ENCODE measurements at places on chromosomes 13 and 19.

DNA sequence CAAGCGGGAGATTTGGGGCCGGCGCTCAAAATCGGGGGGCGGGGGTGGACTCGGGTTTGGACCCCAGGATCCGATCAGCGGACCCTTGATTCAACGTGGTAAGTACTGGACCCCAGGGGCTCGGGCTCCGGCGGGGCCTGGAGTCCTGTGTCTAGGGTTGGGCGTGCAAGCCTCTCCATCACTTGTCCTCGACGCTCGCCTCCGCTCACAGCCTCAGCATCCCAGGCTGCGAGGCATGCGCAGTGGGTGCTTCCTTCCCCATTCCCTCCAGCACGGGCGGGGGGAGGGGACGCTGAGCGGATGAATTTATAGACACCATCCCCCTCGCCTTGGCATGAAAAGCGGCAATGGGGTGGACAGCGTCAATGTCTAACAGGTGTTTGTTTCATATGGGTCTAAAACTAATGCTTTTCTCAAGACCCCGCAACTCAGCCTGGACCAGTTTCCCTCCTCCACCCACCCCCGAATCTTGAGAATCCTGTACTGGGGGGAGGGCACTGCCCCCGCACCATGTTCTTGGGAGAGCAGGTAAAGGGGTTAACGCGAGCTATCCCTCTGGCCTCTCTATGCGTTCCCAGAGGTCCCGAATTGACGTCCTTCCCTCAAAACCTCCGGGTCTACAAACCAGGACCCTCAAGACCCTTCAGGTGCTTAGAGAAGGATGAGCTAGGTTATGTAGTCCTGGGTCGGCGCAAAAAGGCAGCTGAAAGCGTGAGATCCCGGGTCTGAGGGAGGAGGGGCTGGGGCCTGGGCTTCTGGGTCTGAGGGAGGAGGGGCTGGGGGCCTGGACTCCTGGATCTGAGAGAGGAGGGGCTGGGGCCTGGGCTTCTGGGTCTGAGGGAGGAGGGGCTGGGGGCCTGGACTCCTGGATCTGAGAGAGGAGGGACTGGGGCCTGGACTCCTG, 579 bp downstream of the CPT1C start:
- DNase-seq: peak; percentile 95

GRCh38 chr13:50249144-50249521, 233.9 kb downstream of the KCNRG start:
- DNase-seq: peak; percentile 28

DNA sequence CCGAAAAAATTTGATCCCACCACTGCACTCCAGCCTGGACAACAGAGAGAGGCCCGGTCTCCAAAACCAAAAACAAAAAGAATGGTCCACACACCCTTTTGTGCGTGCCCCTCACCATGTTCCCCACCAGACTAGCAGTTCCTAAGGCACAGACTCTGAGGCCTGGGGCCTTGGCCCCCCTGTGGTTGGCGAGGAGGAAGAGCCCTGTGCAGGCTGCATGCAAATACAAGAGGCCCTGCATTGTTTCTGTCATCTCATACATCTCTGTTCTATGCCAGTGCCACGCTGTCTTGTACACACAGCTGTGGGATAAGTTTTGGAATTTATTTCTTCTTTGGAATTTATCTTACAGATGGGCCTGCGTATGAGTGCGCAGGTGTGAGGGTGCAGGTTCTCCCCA, 4.7 kb upstream of the YJEFN3 start:
- no peak for DNase-seq

GRCh38 chr13:61084988-61085387, 330.7 kb downstream of the PCDH20 start:
- DNase-seq: no peak

- DNase-seq: no peak
Measured at GRCh38 chr13:40342461-40342860, 324.0 kb downstream of the FOXO1 start.

- peak; percentile 82 for DNase-seq
Measured at GRCh38 chr19:38020311-38020710, 113.3 kb downstream of the SIPA1L3 start.

- DNase-seq: no peak
Measured at GRCh38 chr13:64553411-64554129, 2676.6 kb downstream of the PCDH9 start.

GRCh38 chr13:64534302-64534701, 2695.8 kb downstream of the PCDH9 start:
- DNase-seq: no peak

GRCh38 chr13:30983431-30983830, 51.0 kb downstream of the TEX26 start:
- DNase-seq: no peak

- peak; percentile 91 for DNase-seq
Measured at GRCh38 chr19:11125994-11126685, 29.4 kb downstream of the SPC24 start.

DNA sequence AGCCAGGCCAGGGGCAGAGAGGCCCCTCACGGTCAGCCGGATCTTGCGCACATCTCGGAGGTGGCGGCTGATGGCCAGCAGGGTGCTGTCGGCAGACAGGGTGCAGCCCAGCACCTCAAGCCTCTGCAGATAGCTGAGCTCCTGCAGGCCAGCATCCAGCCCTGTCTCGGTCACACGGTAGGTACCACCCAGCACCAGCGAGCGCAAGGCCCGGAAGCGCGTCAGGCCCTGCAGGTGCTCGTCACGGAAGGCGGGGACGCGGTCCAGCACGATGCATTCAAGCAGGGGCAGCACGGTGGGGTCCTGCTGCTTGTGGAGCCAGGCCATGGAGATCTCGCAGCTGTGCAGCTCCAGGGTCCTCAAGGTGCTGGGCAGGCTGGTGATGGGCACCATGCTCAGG, 7.7 kb downstream of the FBXL12 start:
- no peak for DNase-seq

GRCh38 chr13:41325752-41326151, 14.7 kb downstream of the NAA16 start:
- no peak for DNase-seq

DNA sequence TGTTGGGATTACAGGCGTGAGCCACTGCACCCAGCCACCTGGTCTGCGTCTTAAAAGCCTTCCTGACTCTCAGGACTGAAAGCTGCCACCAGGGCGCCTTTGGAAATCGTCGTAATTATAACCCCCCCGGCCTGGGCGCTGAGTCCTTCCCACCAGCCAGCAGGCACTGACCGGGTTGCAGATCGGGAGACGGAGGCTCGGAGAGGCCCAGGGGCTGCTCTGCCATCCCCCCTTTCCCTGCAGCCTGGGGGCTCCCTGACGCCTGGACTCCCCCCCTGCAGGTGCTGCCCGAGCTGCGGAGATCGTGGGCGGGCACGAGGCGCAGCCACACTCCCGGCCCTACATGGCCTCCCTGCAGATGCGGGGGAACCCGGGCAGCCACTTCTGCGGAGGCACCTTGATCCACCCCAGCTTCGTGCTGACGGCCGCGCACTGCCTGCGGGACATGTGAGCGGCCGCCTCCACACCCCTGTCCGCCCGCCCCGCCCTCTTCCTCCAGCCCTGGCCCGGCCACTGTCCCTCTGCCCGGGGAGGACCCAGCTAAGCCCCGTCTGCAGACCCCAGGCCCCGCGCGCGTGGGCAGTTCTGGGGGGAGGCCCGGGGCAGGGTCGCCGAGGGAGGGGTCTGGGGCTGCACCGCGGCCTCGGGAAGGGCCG, 2.5 kb downstream of the PRTN3 start:
- DNase-seq: peak; percentile 38

DNA sequence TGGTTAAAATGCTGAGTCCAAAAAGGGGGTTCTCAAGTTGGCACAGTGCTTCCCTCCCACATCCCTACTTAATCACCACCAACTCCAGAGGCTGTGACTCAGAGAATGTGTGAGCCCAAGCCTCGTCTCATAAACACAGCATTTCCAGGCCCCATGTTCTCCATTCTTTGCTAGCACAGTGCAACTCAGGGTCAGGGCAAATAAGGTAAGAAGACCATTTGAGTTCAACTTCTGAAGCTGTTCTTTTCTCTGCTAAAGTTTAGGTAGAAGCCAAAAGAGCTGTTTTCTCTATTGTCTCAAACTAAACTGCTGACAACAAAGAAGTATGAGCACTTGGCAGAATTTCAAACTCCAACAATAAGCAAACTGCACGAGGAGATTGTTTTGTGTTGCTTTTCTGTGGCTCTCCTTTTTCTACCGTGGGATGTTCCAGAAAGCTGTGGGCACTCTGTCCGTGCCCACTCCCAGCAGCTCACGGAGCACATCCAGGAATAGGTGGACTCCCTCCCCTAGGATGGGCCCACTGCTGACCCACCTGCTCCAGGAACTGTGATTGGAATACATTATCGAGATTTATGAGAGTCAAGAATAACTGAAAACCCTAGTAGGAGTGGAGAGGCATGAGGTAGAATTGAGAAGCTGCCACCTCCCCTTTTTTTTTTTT, 494.3 kb downstream of the COG6 start:
- DNase-seq: no peak

DNA sequence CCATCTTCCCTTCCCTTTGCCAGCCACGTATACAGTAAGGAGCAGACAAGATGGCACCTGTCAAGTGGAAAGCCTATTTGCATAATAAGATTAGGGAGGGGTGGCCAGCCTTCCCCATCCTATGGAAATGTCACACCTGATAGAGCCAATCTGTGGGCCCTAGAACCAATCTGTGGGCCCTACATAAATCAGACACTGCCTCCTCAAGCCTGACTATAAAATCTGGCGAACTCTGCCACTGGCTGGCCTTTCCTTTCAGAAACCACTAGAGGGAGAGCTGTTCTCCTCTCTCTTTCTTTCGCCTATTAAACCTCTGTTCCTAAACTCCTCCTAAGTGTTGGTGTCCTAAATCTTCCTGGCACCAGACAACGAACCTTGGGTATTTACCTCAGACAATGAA, 231.5 kb upstream of the KLHL1 start:
- no peak for DNase-seq

- DNase-seq: peak; percentile 45
Measured at GRCh38 chr19:18543814-18544475, 572 bp upstream of the FKBP8 start.

GRCh38 chr13:47226516-47226915, 329.7 kb upstream of the HTR2A start:
- no peak for DNase-seq

- DNase-seq: peak; percentile 87
Measured at GRCh38 chr19:50046649-50047503, 21.1 kb downstream of the ZNF473 start.

GRCh38 chr13:80036845-80037504, 304.0 kb downstream of the SPRY2 start:
- no peak for DNase-seq

DNA sequence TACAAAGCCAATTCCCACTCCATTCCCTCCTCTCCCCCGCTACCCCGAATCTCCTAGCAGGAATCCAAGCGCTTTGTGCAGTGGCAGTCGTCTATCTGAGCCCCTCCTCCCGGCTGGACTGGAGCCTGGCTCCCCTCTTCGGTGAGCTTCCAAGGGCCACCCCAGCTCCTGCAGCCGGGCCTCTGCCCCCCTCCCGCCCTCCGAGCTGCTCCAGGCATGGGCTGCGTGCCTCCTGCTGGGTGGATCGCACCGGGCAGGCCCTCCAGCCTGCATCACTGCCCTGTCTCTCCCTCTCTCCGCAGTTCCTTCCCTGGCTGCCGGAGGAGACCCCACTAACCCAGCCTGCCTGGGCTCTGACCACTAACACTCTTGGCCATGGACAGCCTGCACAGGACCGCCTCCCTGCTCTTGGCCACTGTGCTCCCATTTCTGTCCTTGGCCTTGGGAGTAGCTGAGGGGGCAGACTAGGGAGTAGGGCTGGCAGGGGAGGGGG, 12.9 kb upstream of the LENG8 start:
- DNase-seq: peak; percentile 52

GRCh38 chr19:1507192-1507660, 5.6 kb downstream of the ADAMTSL5 start:
- no peak for DNase-seq

DNA sequence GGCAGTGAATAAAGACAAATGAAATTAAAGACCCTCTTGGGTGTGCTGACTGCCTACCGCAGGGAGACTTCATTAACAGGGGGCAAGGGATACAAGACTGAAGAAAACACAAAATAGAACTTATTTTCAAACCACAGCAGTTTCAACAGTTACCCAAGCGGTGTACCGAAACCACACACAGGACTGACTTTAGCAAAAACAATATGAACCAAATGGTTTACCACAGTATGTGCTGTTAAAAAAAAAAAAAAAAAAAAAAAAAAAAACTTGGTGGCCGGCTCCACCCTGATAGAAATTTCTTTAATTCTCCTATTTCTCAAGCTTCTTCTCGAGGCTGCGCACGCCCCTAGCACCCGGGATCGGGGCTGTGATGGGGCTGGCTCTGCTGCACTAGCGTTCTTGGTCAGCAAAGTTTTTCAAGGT, 42.6 kb downstream of the KLF2 start:
- no peak for DNase-seq

DNA sequence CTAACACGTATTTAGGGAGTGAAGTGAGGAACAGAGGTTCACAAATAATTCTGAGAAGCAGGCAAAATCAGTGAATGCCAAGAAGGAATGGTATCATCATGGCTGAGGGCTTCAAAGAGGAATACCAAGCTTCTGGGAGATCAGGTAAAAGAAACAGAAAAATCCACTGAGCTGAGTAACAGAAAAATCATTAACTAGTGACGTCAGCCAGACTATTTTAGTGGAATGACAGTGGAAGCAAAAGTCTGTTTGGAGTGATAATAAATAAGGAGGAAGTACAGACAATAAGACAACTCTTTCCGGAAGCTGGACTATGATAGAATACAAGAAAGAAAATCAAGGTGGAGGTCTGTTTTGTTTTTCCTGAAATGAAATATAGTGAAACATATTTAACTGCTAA, 83.5 kb downstream of the SACS start:
- no peak for DNase-seq

GRCh38 chr13:43235028-43235427, 211.6 kb downstream of the DNAJC15 start:
- no peak for DNase-seq
